Dorsolateral prefrontal cortex (tissue), 122 donors: ENCODE measurements at places on chromosomes 7 and 10.
A peak's percentile ranks its signal among the peaks of the same experiment; 100 is the strongest.

DNA sequence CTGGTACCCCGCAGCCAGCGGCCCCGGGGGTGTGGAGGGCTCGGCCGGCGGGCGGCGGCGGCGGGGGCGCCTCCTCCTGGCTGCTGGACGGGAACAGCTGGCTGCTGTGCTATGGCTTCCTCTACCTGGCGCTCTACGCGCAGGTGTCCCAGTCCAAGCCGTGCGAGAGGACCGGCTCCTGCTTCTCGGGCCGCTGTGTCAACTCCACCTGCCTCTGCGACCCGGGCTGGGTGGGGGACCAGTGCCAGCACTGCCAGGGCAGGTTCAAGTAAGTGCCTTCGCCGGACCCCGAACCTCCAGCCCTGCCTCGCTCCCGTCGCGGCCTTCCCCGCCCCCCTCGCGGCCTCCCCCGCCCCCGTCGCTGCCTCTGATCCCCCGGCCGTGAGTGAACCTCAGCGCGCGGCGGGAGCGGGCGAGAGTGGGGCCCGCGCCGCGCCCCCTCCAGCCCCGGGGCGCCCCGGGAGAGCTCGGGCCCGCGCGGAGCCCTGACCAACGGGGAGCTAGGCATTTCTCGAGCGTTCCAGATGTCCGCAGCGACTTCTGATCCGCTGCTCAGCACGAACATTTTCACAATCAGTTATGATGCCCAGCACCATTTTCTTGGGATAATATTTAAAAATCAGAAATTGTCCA lies 727 bp downstream of the ATRNL1 start:
- peak; percentile 8 for DNase-seq

DNA sequence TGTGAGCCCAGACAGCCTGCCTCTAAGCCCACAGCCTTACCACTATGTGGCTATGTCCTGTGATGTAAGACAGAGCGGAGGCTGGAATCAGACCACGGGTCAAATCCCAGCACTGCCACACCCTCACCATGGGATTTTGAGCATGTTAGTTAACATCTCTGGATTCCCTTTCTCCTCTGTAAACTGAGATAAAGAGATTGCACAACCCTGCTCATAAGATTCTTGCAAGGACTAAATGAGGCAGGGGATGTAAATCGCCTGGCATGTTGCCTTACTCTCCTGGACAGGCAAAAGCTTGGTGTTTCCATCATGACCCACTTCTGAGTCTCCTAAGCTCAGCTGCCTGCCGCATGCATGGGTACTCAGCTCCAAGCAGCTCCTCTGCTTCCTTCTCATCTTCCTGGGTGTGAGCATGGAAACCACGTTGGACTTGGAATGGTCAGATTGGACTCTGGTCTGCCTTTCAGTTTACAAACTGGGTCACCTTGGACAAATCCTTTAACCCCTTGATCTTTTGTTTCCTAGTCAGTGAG lies 41.3 kb upstream of the MTURN start:
- DNase-seq, result no peak

DNA sequence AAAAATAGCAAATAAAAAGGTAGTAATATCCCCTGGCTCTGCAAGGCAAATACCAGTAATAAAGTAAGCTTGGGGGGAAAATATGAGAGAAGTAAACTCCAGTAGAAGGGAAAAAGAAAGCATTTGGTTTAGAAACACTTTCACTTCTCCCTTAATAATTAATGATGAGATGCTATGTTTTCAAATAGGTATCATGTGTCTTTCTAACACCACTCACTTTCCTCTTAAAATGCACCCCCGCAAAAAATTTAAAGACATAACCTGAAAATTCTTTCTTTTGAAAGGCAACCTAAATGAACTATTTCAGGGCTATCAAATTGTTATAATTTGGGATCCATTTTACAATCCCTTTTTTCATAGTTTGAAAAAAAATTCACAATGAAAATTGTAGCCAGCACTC lies 240.3 kb downstream of the SNX10 start:
- no peak for DNase-seq

GRCh38 chr7:150736864-150737263 lies 354 bp upstream of the GIMAP5 start:
- DNase-seq, result no peak

DNA sequence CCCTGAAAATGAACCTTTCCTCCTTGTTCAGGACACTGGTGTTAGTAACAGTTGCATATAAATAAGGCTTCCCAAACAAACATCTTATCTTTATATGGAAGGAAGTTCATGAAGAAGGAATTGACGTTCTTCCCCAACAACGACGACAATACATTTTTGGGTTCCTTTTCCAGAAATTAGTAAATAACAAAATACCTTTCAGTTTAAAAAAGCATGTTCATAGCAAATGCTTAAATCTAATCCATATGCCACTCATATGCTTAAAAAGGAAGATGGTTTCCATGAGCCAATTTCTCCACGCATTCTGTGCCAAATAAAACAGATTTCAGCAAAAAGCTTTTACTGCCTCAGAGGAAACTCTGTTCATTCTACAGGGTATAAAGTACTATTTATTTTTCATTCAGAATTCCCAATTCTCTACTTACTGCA lies 182.6 kb downstream of the COBL start:
- no peak for DNase-seq

- no peak for DNase-seq
Measured at GRCh38 chr7:4076701-4077294, 605.3 kb upstream of the FOXK1 start.

DNA sequence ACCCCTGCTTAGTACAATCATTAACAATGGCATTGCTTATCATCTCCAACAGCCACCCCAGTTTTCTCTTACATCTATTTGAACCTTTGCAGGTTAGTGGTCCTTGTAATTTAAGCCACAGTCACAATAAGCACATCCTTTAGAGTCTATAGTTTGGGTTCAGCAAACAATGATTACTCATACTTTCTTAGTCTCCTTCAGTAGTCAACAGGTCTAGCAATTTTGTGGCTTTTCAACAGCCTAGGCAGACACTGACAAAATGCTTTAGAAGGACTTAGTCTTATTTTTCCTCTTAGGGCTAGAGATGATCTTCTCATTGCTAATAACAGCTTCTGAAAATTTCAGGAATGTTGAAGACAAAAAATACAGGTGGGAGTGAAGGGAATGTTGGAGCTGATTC lies 32.3 kb upstream of the FAM204A start:
- no peak for DNase-seq

DNA sequence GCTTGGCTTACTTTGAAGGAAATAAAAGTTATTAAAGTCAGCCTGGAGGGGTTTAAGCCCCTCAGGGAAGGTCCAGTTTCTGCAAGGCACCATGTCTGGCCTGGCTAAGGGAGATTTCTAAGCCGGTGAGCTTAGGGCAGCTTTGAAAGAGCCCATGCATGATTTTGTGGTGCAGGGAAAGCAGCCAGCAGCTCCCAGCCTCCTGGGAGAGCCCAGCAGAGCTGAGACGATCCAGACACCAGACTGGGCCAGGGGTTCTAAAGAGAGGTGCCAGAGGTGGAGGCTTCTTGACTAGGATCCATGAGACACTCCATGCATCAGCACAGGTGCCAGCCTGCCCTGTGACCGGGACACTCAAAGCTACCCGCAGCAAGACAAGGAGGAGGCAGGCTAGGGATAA lies 59.6 kb upstream of the MKX start:
- no peak for DNase-seq

- no peak for DNase-seq
Measured at GRCh38 chr7:55026867-55027490, 8.2 kb downstream of the EGFR start.

GRCh38 chr10:129870474-129870757 lies 93.7 kb downstream of the EBF3 start:
- no peak for DNase-seq

DNA sequence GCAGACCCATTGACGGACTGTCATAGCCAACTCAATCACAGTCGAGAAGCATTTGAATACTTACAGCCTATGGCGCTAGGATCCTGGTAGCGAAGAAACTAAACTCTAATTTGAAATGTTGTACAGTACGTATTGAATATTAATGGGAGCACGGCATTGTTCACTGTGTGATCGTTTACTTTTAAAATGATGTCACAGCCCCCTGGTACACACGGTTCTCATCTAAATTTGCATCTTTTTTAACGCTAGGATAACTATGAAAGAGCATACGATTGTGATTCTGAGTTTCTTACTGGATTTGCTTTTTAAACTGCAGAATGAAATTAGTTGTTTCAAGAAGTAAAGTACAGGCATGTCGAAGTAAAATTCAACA lies 895 bp upstream of the NAPEPLD start:
- no peak for DNase-seq

DNA sequence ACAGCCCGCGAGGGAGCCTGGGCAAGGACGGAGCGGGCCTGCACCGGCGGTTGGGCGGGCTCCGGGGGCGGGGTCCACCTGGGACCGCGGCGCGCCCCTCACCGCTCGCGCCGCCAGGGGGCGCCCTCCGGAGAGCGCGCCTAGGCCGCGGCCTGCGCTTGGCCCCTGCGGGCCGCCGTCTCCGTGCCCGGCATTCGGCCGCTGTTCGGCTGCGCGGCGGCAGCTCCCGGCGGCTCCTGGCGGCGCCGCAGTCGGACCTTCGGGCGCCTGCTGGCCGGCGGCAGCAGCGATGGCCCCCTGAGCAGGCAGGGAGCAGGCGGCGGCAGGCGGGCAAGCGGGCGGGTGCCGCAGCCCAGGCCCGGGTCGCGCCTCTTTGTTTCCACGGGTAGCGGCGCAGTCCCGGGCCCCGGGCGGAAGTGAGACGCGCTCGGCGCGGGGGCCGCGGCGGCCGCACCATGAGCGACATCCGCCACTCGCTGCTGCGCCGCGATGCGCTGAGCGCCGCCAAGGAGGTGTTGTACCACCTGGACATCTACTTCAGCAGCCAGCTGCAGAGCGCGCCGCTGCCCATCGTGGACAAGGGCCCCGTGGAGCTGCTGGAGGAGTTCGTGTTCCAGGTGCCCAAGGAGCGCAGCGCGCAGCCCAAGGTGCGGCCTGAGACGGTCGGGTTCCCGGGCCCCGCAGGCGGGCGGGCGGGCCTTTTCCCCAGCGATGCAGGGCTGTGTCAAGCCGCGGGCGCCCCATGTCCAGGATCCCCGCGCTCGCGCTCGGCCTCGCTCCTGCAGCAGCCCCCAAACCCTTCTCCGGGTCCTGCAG lies at the start of gene INTS15:
INTS15 (plus strand) TSS at position 193 of the 816 bp plus-strand sequence; CDS start at position 456, 263 bp downstream.
- peak; percentile 70 for DNase-seq

GRCh38 chr7:45511721-45512597 lies 62.2 kb upstream of the ADCY1 start:
- no peak for DNase-seq

DNA sequence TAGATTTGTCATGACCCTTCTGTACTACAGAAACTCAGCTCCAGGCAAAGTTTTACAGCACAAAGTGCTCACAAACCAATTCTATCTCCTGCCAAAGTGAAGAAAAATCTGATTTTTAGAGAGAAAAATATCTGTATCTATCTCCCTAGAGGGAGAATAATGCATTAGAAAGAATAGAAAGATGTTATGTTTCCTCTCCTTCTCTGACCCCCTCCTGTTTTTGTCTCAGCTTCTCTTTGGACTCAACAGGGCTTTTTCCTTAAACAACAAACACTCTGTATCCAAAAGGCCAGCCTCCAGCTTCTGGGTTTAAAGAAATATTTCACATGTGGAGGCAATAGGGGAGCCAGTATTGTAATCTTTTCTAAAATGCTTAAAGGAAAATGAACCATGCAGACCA lies 627.4 kb downstream of the REEP3 start:
- no peak for DNase-seq

GRCh38 chr10:85916994-85917573 lies 449.5 kb downstream of the GRID1 start:
- DNase-seq, result no peak

DNA sequence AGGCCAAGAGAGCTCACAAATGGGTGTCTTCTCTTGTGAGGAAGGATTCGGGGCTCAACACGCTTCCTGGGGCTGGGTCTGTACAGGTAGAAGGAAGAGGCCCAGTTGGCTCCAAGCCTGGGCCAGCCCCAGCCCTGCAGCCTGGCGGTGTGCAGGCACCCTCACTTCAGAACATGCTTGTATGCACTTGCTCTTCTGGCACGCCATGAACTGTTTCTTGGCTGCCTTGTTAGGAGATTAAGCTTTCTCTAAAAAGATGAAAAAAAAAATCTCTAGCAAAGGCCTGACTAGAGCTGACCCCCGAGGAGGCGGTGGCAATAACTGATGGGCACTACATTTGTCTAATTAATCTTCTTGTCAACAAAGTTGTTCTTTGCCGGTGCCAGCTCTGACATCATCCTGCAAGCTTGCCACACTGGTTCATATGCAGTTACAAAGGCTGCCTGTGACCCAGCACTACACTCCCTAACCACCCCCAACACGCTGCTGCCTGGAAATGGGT lies 94.7 kb downstream of the WDR11 start:
- DNase-seq, result peak; percentile 97

- DNase-seq, result no peak
Measured at GRCh38 chr10:71766717-71767419, 6.5 kb downstream of the VSIR start.

DNA sequence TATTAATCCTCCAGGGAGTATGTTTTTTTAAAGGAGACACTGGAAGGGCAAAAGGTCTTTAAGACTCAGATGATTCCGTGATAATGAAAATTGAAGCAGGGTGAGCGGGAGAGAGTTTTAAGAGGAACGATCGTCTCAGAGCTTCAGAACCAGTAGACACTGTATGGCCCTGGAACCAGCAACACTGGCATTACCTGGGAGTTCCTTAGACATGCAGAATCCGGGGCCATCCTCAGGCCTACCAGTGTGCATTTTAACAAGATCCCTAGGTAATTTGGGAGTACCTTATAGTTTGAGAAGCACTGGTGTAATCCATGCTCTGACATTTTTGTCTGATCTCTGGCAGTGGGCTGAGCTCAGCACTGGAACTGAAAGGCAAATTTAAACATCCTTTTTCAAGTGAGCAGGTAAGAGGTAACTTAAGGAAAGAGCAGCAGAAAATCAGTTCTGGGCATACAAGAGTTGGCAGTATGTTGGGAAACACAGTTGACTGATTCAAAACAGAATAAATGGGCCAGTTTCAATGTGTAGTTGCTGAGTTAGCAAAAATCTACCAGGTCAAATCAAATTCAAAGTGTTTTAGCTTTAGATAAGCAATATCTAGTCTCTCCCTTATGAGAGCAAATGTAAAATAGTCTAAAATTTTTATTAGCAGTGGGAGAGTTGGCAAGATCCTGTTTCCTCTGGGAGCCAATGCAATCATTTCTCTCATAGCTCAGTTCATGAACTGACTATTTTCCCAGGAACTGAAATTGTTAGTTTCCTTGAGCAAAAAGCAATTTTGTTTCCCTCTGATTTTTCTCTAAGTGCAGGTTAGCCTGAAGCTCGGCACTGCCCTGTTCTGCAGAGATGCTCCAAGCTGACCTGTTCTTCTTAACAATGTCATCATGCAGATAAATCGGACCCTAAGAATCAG lies 97.2 kb upstream of the ELMO1 start:
- DNase-seq, result no peak

DNA sequence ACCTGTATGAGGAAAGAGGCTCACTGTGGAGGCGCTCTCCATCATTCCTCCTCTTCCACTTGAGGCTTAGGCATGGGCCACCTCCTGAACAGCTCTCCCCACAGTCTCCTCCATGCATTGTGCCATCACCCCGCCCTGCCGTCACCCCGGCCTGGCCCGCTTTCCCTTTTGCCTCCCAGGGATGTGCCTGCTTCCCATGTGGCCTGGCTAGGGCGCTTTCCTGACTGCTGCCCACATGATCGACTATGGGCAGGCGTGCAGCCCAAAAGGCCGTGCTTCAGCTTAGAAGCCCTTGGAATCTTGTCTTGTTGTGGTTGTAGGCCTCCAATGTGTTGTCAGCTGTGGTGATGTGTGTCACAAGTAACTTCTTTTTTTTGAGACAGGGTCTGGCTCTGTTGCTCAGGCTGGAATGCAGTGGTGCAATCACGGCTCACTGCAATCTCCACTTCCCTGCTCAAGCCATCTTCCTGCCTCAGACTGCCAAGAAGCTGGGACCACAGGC lies 1.8 kb upstream of the ACTR3C start:
- no peak for DNase-seq
